ENCODE measurements at places on chromosomes 16 and 17.

DNA sequence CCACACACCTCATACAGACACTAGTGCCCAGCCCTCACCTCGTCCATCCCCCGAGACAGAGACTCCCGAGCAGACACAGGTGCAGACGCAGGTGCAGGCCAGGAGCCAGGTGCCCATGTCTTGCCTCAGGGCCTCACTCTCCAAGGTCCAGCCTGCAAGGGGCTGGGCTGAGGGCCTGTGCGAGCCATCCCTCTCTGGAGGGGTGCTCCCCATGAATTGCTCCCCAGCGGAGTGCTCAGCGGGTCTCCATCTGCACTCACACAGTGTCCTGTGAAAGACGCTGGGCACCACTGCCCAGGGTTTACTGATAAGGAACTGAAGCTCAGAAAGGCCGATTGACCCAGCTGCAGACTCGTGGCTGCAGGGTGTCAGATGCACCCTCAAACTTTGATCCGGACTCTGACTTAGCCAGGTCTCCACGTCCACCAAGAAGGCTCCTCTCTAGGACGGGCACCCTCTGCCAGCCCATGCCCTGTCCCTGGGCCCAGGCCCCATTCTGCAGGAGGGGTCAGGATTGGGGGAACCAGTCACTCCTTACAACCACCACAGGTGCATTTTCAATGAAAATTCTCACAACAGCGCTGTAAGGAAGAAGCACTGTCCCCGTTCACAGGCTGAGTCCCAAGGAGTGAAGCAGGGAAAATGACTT lies 16.9 kb downstream of the POLR3K start:
- no peak for DNase-seq

GRCh38 chr16:24652209-24652712 lies 77.2 kb upstream of the TNRC6A start:
- no peak for DNase-seq

- peak; percentile 95 for DNase-seq
Measured at GRCh38 chr17:58960068-58960467, 146.6 kb downstream of the TRIM37 start.

DNA sequence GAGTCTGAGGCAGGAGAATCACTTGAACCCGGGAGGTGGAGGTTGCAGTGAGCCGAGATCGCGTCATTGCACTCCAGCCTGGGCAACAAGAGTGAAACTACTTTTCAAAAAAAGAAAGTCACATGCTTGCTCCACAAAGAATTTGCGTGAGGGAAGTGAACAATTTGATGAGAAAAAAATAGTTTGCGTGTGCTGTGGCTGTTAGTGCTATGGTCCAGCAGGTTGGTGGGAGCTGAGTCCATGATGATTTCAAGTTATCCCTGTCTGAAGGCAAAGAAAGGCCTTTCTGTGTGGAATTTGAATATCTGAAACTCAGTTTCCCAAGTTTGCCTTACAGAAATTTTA lies 21.0 kb downstream of the PRCD start:
- DNase-seq, result no peak

GRCh38 chr17:30380643-30381339 lies 2.1 kb downstream of the CPD start:
- no peak for DNase-seq

GRCh38 chr16:52073024-52073423 lies 473.9 kb downstream of the TOX3 start:
- no peak for DNase-seq

GRCh38 chr17:67833946-67834631 lies 8.8 kb downstream of the BPTF start:
- no peak for DNase-seq

DNA sequence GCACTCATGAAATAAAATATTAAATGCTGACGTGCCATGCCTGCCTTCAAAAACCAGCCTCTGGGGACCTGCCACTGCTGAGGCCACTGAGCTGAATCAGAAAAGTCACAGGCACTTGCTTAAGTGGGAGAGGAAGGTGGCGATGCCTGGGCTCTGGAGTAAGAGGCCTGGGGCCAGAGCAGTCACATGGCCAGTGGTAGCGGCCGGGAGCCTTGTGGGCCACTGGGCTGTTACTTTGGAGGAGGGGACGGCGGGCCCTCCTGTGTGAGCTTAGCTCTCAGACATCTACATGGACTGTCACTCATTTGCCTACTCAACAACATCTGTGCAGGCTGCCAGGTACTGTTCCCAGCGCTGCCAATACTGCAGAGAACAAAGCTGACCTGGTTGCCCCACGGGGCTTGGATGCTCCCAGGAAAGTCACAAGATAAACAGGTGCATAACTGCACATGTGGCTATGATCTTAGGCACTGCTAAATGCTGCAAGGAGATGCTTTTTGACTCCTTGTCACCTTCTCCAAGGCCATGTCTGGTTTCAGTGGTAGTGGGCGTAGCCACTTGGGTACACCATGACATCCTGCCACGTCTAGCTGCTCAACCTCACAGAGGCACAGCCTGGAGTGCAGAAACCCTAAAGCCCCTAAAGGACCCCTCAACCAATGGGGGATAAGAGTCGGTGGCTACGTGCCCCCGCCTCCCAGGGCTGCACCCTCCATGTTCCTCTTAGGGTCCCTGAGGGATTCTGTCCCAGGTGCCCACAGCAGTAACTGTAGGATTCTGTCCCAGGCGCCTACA lies 11.6 kb downstream of the COTL1 start:
- DNase-seq, result no peak

- no peak for DNase-seq
Measured at GRCh38 chr16:23843143-23843542, 7.4 kb downstream of the PRKCB start.

- DNase-seq, result no peak
Measured at GRCh38 chr16:12253731-12254130, 277.2 kb downstream of the SNX29 start.

DNA sequence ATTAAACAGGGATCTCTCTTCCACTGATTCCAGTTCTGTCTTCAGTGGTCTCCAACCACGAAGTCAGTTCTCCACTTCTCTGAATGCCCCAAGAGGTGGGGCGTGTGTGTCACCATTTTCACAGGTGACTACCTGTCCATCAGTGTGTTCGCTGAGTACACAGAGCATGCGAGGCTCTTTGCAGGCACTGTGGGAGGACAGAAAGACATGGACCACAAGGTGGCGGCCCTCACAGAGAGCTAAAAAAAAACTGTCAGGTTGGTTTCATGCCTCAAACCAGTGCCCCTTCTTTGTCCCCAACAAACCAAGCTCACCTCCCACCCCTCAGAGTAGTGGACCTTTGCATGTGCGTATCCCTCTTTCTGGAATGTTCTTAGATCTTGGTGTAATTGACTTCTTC lies 13.8 kb downstream of the EMP2 start:
- DNase-seq, result peak; percentile 53

DNA sequence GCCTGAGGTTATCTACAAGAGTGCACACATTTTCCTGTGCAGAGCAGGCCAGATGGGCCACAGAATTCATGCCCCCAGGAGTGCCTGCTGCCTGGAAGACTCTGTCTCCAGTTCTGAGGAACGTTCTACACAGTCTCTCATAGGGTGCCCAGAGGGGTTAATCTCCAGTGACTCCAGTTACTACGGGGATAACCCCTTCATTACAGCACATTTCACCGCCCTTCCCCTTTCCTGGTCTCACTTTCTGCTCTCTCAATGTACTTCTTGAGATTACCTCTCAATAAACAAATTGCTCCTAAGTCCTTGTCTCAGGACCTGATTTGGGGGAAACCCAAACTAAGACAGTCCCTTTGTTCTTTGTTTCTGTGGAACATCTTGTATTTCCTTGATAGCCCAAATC lies 5.7 kb downstream of the CD300H start:
- DNase-seq, result no peak

- DNase-seq, result no peak
Measured at GRCh38 chr17:36443777-36444176, 42.7 kb upstream of the ZNHIT3 start.

GRCh38 chr17:4537451-4538235 lies 17.5 kb downstream of the MYBBP1A start:
- peak; percentile 51 for DNase-seq

- peak; percentile 55 for DNase-seq
Measured at GRCh38 chr17:73956595-73957465, 246.6 kb upstream of the RPL38 start.

GRCh38 chr16:11440657-11441012 lies 95.4 kb downstream of the RMI2 start:
- no peak for DNase-seq

- DNase-seq, result no peak
Measured at GRCh38 chr17:39243155-39243554, 17.4 kb upstream of the STAC2 start.

DNA sequence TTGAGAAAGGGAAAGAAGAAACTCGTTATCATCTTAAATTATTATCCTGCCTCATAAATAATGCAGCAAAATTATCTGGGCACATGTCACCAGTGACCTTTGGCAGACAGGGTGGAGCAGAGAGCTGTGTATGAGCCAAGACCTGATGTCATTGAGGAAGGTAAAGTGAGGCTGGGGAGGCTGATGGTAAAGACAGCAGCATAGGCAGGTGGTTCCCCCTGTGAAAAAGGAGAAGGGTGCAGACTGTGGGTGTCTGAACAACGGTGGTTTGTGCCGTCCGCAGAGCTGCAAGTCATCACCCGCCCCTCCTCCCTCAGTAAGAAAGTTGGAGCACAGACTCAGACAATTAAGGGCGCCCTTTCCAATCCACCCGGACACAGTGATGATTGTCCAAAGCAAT lies 30.8 kb upstream of the METTL16 start:
- DNase-seq, result no peak

DNA sequence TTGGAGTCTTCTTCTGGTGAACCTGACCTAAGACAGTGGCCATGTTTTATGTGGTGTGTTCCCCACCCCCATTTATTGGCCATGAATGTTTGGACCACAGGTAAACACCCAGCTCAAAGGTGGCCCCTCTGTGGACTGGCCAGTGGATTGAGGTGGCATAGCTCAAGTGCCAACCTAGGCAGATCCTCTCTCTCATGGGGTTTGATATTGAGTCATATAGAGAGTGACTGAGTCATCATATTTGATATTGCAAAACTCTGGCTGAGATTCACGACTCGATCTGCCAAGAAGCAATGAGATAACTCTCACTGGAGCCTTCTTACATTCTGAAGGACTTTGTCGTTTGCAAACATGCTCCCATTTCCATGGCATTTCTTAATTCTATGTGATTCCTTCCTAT lies 10.5 kb upstream of the TEKT3 start:
- no peak for DNase-seq

GRCh38 chr16:17346621-17347569 lies 123.9 kb downstream of the XYLT1 start:
- no peak for DNase-seq

GRCh38 chr16:78505544-78506366 lies 406.3 kb downstream of the WWOX start:
- DNase-seq, result no peak

DNA sequence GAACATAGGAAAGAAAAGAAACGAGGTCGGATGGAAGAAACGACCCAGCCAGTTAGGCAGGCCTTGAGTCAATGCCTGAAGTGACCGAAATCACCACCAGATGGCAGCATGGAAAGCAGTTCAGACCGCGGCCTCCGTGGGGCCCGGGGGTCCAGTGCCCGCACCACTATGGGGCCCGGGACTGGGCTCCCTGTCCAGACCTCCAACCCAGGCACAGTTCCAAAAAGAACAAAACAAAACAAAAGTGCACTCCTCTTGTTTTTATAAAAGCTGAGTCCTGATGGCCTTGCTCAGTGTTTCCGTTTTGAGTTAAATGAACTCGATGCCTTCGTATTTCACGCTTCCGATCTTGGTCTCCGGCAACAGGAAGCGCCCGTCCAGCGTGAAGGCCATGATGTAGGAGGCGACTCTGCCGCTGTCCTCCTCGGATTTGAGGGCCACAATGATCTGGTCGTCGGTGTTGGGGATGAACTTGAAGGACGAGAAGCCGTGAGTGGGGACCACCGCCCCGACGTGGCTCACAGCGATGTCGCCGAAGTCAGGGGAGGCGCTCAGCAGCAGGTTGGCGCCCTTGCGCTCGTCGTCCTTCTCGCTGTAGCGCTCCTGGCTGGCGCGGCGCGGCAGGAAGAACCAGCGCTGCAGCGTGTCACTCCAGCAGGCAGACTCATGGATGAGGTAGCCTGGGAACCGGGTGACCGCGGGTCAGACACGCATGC lies 13.7 kb upstream of the LGALS3BP start:
- DNase-seq, result peak; percentile 68

GRCh38 chr16:29313559-29314048 lies 92.9 kb downstream of the NPIPB11 start:
- DNase-seq, result no peak

DNA sequence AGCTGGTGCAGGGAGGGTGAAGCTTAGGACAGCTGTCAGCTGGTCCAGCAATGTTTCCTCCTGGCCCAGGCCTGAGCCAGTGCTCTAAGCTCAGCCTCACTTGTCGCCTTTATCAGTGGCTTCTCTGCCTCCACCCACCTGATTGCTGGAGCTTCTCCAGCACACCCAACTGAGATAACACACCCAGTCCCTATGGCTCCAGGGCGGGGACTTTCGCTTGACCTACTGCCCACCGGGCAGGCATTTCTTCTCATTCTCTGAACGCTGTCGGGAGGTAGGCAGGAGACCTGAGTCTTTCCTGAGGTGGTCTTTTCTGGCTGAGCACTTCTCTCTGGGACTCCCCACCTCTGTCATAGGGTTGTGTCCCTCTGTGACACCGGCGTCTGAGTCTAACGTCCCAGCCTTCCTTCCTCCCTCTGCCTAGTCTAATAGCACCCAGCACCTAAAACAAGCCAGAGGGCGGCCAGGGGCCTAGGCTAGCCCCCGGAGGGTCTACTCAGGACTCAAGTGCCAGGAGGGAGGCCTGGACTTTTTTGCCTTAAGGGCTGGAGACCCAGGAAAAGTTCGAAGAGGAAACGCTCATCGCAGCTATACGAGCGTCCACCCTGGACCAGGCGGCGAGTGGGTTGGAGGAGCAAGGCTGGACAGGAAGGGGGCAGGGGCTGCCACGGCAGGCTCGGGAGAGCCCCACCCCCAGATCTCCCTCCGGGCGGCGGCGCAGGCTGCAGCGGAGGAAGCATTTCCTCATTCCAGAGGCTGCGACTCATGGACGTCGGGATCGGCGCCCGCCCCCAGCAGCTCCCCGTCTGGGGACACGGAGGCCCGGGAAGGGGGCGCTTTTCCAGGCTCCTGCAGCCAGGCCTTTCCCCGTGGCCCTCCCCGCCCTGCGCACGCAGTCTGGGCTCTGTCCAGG lies 756 bp downstream of the TAX1BP3 start:
- peak; percentile 73 for DNase-seq

GRCh38 chr17:38908676-38909181 lies 16.7 kb upstream of the LASP1NB start:
- DNase-seq, result peak; percentile 72

DNA sequence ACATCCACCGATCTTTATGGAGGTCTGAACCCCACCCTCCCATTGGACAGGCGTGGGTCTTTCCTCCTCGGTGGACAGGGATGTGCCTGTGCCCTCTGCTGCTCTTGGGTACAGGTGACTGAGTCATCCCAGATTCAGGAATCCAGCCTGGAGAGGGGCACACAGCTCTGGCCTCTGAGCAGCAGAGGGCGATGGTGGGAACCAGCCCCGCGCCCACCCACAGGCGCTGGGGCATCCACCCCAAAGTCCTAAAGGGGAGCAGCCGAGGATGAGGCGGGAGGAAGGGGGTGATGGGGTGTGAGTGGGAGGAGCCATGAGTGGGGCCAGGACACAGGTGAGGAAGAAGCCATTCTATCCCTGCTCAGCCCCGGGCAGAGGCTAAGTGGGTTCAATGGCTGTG lies 35.0 kb downstream of the ENGASE start:
- DNase-seq, result no peak
